ENCODE measurements at places on chromosomes 5 and 9.
A peak's percentile ranks its signal among the peaks of the same experiment; 100 is the strongest.

- H3K4me3 ChIP-seq, result no peak overlapping the region
- no peak for DNase-seq
- H3K27ac ChIP-seq, result no peak overlapping the region
- H3K27me3 ChIP-seq, result no peaks in the 10 kb centered on the region
- no peaks in the 10 kb centered on the region for H3K4me1 ChIP-seq
Measured at GRCh38 chr9:12231832-12232231, 461.4 kb upstream of the TYRP1 start.

GRCh38 chr9:86046071-86046636 lies 53.2 kb downstream of the GOLM1 start:
- no peaks in the 10 kb centered on the region for H3K36me3 ChIP-seq
- DNase-seq, result no peak
- no peak overlapping the region for H3K4me3 ChIP-seq

DNA sequence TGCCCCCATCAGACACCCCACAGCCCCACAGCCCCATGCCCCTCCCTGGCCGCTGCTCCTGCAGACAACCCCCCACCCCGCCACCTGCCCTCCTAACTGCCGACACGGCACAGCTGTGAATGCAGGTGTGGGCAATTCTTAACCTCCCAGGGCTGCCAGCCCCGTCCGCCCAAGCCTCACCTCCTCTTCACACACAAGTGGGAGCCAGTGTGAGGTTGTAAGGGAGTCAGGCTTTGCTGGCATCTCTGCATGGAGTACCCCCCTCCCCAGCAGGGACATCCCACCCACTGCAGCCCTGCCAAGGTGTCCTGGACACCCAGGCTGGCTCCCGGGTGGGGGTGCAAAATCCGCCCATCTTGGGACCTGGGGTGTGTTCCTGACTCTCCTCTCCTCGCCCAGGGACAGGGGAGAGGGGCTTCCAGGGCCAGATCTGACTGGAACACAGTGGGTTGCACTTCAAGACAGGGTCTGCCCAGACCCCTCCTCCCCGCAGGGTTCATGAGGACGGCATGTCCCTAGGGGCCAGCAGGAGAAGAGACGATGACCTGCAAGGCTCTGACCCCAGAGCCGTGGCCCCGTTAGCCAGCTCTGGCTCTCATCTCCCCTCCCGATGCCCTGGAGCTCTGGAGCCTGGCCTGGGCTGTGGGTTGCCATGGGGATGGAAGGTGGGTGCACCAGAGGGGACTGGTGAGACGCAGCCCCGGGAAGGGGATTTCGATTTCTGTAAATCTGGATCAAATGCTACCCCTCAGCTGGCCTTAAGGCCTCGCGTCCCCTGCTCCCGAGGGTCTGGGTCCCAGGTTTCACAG lies 34.4 kb downstream of the SARDH start:
- H3K4me1 ChIP-seq, result peaks cover 20% of the 10 kb centered on the region
- no peaks in the 10 kb centered on the region for H3K36me3 ChIP-seq
- H3K4me3 ChIP-seq, result no peak overlapping the region
- H3K27me3 ChIP-seq, result peaks cover 13% of the 10 kb centered on the region
- no peak overlapping the region for H3K27ac ChIP-seq

- H3K4me1 ChIP-seq, result no peaks in the 10 kb centered on the region
- no peaks in the 10 kb centered on the region for H3K36me3 ChIP-seq
- no peaks in the 10 kb centered on the region for H3K27me3 ChIP-seq
- H3K27ac ChIP-seq, result peak overlapping the region; percentile 9
- DNase-seq, result no peak
Measured at GRCh38 chr5:6545770-6546690, 86.8 kb downstream of the NSUN2 start.

DNA sequence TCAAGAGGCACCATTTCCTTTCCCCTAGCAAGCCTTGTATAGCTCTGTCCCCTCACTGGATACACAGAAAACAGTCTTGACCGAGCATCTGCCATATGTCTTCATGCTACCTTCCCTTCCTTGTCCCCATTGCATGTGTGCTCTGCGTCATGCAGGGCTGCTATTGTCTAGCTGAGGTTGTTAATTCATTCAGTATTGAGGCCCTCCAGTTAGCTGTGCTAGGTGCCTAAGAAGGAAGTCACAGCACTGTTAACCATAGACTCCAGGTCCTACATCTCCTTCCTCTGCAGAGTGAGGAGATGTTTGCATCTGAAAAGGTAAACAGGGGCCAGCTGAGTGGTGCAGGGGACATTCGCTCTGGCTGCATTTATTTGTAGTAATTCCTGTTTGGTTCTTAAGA lies 48.2 kb downstream of the SLC1A3 start:
- no peak for DNase-seq
- H3K4me1 ChIP-seq, result peaks cover 58% of the 10 kb centered on the region
- no peak overlapping the region for H3K4me3 ChIP-seq
- H3K27me3 ChIP-seq, result no peaks in the 10 kb centered on the region

All from heart left ventricle (tissue), 16 donors.